ENCODE measurements at places on chromosomes 5 and 9.
A peak's percentile ranks its signal among the peaks of the same experiment; 100 is the strongest.

GRCh38 chr5:178555005-178555404 lies 35.2 kb downstream of the COL23A1 start:
- no peak for DNase-seq

DNA sequence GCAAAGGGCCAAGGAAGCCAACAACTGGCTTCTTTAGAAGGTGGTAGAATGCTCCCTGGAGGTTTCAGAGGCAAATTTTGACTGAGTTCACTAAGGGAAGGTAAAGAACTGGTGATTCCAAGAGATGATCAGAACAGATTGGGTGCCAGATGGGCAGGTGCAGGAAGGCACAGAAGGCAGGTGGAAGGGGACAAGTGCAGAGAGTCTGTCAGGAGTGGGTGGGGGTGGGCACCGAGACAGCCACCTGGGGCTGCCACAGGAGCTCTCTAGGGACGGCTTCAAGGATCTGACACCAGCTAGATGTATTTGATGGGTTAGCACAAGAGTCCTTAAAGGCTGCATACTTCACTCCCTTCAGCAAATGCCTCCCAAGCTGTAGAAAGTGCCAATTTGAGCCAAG lies 207.3 kb downstream of the PTTG1 start:
- no peak for DNase-seq

DNA sequence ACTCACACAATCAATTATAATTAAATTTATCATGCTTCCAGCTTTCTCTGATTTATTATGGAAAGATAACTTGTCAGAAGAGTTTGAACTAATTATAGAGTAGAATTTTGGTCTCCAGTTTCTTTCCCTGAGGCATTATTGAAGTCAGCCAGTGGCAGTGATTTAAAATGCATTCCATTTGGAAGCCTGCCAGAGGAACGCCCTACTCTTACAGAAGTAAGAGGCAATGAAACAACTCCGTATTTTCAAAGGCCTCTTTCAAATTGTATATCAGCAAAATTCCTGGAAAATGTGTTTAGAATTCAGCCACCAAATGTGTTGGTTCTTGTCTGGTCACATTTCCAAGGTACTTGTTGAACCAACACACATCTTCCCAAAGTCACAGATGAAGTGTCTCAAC lies 640.9 kb downstream of the SEMA5A start:
- no peak for DNase-seq

- no peak for DNase-seq
Observed at GRCh38 chr9:27672718-27673117, 99.4 kb upstream of the C9orf72 start.

DNA sequence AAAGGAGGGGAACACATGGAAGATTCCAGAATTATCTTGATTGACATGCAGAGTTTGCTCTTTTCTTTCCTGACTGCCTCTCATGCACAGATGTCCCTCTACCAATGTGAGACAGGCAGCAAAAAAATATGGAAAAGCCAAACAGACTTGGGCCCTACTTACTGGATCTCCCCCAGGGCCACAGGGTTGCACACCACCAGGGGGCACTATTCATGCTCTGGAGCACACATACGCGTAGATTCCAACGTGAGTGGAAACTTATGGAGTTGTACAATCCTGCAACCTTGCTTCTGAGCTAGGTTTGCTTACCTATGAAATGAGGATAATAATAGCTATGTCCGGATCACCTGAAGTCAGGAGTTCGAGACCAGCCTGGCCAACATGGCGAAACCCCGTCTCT lies 319.5 kb downstream of the ARHGEF28 start:
- peak; percentile 12 for DNase-seq

DNA sequence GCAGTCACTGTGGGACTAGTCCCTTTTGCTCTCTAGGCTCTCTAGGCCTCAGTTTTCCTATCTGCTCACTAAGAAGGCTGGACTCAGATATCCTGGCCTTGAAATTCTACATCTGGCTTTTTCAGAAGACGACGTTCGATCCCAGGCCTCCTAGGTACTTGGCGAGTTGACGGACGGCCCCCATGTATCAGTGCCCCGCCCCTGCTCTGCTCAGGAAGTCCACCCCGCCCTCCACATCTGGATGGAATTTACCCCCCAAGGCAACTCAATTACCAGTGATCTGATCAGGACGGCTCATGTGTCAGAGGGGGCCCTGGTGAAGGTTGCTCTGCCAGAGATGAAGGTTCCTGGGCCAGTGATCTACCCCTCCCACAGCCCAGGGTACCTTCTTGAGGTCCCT lies 44.1 kb upstream of the SYNPO start:
- no peak for DNase-seq
